ENCODE measurements at places on chromosomes 5 and 9.
A peak's percentile ranks its signal among the peaks of the same experiment; 100 is the strongest.

- no peaks in the 10 kb centered on the region for H3K27me3 ChIP-seq
- no peaks in the 10 kb centered on the region for H3K4me1 ChIP-seq
- no peaks in the 10 kb centered on the region for H3K36me3 ChIP-seq
- H3K4me3 ChIP-seq = no peak overlapping the region
Observed at GRCh38 chr9:23747088-23748075, 78.7 kb downstream of the ELAVL2 start.

- no peak overlapping the region for H3K4me3 ChIP-seq
- no peak for DNase-seq
- H3K4me1 ChIP-seq = no peaks in the 10 kb centered on the region
- H3K36me3 ChIP-seq = no peaks in the 10 kb centered on the region
- no peak overlapping the region for H3K27ac ChIP-seq
Observed at GRCh38 chr9:7844242-7844641, 44.7 kb upstream of the DMAC1 start.

DNA sequence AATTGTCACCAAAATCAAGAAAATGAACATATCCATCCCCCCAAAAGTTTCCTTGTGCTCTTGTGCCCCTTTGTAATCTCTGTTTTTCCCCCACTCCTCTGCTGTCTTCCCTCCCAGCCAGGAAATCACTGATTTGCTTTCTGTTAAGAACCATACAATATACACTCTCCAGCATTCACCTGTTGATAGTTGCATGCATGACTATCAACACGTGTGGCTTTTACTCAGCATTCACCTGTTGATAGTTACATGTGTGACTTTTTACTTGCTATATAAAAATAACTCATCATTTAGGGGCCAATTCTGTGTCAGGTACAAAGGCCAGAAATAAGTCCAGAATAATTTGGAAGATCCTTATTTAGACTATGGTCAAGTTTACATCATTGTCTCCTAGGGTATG lies 6.0 kb downstream of the RANBP17 start:
- H3K27me3 ChIP-seq = no peaks in the 10 kb centered on the region
- peaks cover 22% of the 10 kb centered on the region for H3K4me1 ChIP-seq
- no peak for DNase-seq
- H3K36me3 ChIP-seq = peaks cover 22% of the 10 kb centered on the region
- H3K4me3 ChIP-seq = no peak overlapping the region

- DNase-seq = no peak
- H3K27ac ChIP-seq = no peak overlapping the region
- no peaks in the 10 kb centered on the region for H3K27me3 ChIP-seq
- H3K36me3 ChIP-seq = no peaks in the 10 kb centered on the region
Observed at GRCh38 chr9:81374459-81375186, 314.7 kb downstream of the TLE1 start.

DNA sequence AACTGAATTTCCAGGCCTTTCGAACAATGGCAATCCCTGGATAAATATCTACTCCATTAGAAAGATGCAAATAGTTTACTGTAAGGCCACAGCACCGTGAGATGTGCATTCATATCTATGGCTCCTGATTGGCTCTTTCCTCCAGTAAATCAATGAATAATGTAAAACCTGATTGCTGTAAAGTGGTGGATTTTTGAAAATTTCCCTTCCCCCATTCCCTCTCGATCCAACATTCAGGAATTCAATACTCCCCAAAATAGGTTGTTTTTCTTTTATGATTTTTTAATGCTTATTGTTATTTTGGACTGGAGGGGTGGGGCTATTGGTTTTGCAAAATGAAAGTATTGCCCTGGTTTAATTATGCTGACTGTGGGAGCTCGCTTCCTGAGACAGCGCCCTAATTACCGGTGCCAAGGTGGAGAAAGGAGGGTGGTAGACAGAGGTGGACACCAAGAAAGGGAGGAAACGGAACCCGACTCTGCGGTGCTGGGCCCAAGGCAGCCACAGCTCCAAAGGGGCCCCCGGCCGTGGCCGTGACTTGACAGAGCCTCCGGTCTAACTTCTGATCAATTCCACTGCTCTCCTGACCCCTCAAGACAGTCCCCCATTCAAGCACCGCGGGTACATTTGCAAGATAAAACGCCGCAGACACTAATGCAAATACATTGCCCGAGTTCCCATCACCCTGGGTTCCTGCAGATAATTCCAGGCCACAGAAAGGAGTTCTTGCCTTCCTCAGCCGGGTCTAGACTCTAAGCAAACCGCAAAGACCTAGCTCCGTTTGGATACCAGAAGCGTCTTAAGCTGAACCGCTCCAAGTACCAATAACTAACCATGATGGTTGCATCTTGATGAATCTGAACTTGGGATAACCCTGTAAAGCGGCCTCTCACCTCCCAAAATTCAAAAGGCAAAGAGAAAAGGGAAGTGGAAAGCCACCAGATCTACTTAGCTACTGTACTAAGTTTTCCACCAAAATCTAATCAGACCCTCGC lies 211.2 kb downstream of the MEF2C start:
- no peaks in the 10 kb centered on the region for H3K36me3 ChIP-seq
- no peak for DNase-seq
- H3K4me1 ChIP-seq = peaks cover 20% of the 10 kb centered on the region
- no peak overlapping the region for H3K4me3 ChIP-seq
- no peak overlapping the region for H3K27ac ChIP-seq

DNA sequence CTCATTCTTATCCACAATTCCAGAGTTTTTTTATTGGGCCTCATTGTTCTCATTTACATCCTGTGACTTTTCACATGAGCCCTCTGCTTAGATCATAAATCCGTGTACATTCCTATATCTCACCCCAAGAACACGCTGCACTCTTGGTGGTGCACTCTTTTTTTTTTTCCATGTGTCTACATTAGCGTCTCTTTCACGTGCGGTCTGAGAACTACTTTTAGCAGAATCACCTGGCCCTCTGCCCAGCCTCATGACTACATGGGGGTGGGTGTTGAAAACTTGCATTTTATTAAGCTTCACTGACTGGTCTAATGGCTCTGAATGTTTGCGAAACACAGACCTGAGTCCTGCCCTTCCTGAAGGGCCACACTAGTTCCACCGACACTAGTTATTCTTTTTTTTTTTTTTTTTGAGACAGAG lies 18.6 kb downstream of the C9orf57 start:
- H3K36me3 ChIP-seq = no peaks in the 10 kb centered on the region
- no peak overlapping the region for H3K4me3 ChIP-seq
- peaks cover 3% of the 10 kb centered on the region for H3K4me1 ChIP-seq
- H3K27ac ChIP-seq = peak overlapping the region; percentile 13
- no peak for DNase-seq

DNA sequence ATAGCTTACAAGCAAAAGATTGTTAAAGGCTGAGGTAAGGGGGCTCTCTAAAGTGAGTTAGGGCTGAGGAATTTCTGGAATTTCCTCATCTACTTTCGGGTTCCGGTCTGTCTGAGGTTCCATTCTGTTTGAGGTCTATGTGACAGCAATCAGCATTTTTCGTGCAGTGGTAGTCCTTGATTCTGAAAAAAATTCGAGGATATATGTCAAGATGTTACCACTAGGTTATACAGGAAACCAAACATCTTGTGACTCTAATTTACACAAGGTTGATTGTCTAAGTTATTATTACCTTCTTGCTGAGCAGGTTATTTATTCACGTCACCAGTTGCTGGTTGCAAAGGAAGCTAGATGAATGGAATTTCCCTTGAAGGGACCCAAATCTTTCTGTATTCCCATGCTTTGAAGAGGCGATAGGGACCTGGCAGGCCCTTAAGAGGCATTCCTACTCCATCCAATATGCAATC lies 35.2 kb downstream of the RLN2 start:
- H3K27me3 ChIP-seq = no peaks in the 10 kb centered on the region
- no peak overlapping the region for H3K4me3 ChIP-seq
- peak overlapping the region; percentile 85 for H3K27ac ChIP-seq
- H3K4me1 ChIP-seq = peaks cover 8% of the 10 kb centered on the region

DNA sequence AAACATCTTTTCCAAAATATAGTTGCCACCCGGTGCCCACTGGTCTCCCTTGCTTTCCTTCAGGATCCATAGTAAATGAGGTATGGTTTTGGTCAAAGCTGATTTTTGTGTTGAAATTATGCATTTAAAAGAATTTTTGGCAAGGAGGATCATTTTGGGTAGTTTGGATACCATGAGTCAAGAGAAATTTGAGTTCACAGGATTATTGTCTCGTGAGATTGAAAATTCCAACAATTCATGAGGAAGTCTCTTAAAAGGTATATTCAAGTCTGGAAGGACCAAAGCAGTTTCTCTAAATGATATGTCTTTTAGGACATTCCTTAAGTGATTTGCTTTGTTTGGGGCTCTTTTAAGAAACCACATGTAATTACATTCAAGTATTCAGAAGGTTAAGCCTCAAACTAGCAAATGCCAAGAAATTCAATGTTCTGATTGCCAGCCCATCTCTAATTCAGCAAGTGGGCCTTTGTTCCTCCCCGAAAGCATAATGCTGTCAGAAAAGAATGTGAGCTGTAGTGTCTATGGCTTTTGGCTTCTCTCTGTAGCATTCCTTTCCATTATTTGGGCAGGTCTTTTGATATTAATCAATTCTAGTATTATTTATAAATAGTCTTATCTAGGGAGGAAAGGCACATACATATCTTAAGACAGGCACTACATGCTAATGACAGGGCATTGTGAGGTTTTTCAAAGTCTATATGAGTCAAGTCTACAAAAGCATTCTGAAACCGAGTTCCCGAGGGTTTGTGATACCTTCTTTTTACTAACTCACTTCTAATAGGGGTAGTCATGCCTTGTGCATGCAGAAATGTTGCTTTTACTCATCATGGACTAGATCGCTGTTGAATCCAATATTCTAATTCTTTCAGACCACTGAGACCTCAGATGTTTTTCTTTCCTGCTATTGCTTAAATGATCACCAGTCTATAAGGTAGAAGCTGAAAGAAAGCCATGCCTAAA lies 453.9 kb downstream of the ENC1 start:
- peaks cover 3% of the 10 kb centered on the region for H3K36me3 ChIP-seq
- no peak overlapping the region for H3K4me3 ChIP-seq
- H3K4me1 ChIP-seq = peaks cover 51% of the 10 kb centered on the region
- no peaks in the 10 kb centered on the region for H3K27me3 ChIP-seq

- H3K4me1 ChIP-seq = peaks cover 81% of the 10 kb centered on the region
- peaks cover 13% of the 10 kb centered on the region for H3K36me3 ChIP-seq
- no peaks in the 10 kb centered on the region for H3K27me3 ChIP-seq
- no peak overlapping the region for H3K4me3 ChIP-seq
- H3K27ac ChIP-seq = peak overlapping the region; percentile 100
Observed at GRCh38 chr9:37944671-37945481, 40.9 kb upstream of the SLC25A51 start.

DNA sequence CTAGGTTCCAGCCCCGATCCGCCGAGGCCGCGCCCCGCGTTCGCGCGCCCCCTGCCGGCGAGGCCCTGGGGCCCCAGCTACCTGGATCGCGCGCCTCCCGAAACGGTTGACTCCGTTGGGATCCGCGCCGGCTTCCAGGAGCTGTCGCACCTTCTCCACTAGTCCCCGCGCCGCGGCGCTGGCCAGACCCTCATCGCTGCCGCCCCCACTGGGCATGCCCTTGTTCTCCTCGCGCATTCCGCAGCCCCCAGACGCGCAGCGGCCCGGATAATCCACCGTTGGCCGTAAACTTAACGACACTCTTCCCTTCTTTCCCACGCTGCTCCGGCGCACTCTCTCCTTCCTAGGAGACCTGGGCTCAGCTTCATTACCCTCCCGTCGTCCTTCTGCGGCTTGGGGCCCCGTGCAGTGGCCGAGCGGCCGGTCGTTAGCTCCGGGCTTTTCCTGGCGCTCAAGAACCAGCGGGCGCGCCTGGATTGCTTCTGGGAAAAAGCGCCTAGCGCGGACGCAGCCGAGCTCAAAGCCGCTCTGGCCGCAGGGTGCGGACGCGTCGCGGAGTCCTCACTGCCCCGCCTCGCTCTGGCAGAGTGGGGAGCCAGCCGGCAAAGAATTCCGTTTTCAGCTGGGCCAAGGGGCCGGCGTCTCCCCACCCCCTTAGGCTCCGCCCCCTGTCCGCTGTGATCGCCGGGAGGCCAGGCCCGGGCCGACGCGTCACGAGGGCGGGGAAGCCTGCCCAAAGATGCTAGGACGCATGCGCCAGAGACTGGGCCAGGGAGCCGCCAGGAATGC lies at the start of gene CDKN2B:
Gene CDKN2B, minus strand, starts transcription at position 589 of the 789 bp plus-strand sequence. Its CDS starts 352 bp downstream, at position 237.
- peaks cover 25% of the 10 kb centered on the region for H3K27me3 ChIP-seq
- peak within 1 kb of the TSS; percentile 99 for H3K27ac ChIP-seq
- peak; percentile 96 for DNase-seq

- no peak overlapping the region for H3K4me3 ChIP-seq
- peaks cover 11% of the 10 kb centered on the region for H3K36me3 ChIP-seq
- H3K4me1 ChIP-seq = peaks cover 13% of the 10 kb centered on the region
- no peak for DNase-seq
Observed at GRCh38 chr9:37082214-37082765, 38.1 kb upstream of the ZCCHC7 start.

All from mesothelial cell of epicardium (in vitro differentiated cells).